ENCODE measurements at places on chromosomes 6 and 20.

DNA sequence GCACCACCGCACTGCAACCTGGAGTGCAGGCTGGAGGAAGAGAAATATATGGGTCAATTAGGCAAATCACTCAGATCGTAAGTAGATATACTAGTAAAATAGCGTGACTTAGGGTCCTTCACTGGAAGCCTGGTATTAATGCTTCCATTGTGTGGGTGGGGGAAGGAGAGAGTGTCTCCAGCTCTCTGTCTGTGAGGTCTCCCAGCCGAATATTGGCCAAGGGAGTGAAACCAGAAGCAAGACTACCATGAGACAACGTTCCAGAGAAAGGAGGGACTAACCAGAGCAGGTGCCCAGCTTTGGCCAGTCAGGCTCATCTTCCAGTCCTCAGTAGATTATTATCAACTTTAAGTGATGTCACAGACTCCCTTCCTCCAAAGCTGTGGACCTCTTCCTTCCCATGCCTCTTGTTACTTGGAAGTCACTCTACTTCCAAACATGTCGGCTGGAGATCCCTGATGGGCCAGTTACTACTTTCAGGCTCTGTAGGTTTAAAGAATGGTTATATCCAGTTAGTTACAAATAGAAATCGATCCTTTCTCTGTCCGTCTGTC lies 28.8 kb downstream of the MTHFD1L start:
- DNase-seq = no peak

- no peak for DNase-seq
Measured at GRCh38 chr6:169035385-169036240, 218.0 kb downstream of the THBS2 start.

DNA sequence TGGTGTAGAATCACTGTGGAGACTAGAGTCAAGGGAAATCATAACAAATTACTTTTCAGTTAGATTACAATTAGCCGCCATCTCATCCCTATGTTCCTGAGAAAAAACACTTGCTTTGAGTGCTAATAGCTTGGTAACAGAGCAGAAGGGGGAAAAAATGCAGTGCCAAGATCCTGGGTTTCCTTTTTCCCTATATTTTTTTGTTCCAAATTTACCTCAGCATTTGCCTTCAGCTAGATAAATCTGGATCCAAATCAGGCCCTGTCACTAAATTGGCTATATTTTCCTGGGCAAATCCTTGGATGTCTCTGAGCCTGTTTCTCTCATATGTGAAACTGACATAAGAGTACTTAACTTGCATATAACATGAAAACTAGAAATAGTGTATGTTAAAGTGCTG lies 86.0 kb downstream of the TENT5A start:
- no peak for DNase-seq

DNA sequence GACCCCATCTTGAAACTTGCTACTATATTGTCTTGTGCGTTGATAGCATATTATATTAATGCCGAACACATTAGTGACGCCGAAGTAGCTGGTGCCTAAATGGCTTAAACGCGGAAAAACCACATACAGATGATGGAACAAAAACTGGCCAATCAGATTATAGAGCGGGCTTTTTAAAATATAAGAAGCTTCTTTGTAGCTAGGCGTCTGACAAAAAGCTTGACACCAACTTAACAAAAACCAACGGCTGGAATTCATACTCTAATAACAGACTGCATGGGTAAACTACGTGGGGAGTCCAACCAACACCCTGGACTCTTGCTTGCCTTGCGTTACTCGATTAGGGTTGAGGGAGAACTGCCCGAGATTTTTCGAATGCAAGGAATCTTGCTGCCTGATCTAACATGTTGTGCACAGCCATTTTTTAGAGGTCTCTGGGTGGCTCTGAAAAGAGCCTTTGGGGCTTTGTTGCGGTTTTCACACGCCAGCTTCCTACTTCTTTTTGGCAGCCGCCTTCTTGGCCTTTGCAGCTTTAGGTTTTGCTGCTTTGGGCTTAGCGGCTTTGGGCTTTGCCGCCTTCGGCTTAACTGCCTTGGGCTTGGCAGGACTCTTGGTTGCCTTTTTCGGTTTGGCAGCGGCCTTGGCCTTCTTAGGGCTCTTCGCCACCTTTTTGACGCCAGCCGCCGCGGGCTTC lies 45.7 kb downstream of the OR2B2 start:
- peak; percentile 89 for DNase-seq

GRCh38 chr6:165769884-165770283 lies 106.8 kb upstream of the PDE10A start:
- DNase-seq = no peak

GRCh38 chr6:11605507-11605905 lies 68.0 kb downstream of the TMEM170B start:
- DNase-seq = no peak

GRCh38 chr20:54517241-54517975 lies 42.0 kb downstream of the DOK5 start:
- DNase-seq = no peak

DNA sequence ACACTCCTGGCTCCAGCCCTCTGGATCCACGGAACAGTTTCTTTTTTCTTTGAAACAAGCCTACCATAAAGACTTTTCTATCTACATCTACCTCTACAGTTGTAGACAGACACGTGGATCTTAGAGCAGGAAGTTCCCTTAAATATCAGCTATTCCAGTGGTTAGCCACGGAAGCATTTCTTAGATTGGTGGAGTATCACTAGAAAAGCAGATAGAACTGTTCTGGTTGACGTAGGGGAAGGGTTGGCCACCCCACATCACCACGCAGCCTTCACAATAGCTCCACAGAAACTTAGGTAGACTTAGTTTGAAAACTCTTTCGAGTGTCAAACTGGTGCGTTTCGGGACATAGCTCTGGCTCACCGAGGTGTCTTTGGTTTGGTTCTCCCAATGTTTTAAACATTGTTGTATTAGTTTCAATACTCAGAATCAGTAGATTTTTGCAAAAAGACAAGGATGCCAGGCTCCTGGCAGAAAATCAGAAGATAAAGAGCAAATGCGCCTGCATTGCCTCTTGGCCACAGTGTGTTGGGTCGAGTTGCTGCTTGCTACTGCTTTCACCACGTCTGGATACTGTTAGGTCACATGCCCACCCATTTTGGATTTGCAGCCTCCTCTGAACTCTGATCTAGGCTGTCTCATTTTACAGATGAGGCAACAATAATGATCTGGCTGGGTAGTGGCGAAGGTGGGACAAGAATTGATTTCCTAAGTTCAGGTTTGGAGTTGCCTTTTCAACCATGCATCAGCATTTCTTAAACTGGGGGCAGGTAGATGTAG lies 71.5 kb upstream of the DTNBP1 start:
- DNase-seq = no peak

GRCh38 chr6:141688916-141689315 lies 443.8 kb upstream of the GJE1 start:
- DNase-seq = no peak

GRCh38 chr20:62595491-62595890 lies 46.8 kb upstream of the SLCO4A1 start:
- peak; percentile 81 for DNase-seq

DNA sequence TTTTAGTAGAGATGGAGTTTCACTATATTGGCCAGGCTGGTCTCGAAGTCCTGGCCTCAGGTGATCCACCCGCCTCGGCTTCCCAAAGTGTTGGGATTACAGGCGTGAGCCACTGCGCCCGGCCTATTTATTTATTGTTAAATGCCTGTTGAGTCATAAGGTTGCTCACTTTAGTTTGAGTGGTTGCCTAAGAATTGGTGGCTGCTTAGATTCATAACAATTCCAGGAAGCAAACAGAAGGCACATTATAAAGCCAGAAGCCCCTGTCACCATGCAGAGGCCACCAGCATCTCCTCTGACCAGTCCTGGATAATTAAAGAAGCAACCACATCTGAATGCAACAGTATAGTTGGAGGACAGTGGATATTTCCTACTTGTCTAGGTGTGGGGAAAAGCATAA lies 24.0 kb upstream of the ARMH2 start:
- no peak for DNase-seq

GRCh38 chr20:50242548-50242862 lies 51.9 kb downstream of the CEBPB start:
- DNase-seq = no peak

GRCh38 chr6:131825946-131826345 lies 18.1 kb downstream of the ENPP1 start:
- DNase-seq = no peak

GRCh38 chr6:52050051-52050405 lies 37.4 kb downstream of the PKHD1 start:
- DNase-seq = no peak

- DNase-seq = no peak
Measured at GRCh38 chr6:110358553-110359160, 508 bp upstream of the METTL24 start.

DNA sequence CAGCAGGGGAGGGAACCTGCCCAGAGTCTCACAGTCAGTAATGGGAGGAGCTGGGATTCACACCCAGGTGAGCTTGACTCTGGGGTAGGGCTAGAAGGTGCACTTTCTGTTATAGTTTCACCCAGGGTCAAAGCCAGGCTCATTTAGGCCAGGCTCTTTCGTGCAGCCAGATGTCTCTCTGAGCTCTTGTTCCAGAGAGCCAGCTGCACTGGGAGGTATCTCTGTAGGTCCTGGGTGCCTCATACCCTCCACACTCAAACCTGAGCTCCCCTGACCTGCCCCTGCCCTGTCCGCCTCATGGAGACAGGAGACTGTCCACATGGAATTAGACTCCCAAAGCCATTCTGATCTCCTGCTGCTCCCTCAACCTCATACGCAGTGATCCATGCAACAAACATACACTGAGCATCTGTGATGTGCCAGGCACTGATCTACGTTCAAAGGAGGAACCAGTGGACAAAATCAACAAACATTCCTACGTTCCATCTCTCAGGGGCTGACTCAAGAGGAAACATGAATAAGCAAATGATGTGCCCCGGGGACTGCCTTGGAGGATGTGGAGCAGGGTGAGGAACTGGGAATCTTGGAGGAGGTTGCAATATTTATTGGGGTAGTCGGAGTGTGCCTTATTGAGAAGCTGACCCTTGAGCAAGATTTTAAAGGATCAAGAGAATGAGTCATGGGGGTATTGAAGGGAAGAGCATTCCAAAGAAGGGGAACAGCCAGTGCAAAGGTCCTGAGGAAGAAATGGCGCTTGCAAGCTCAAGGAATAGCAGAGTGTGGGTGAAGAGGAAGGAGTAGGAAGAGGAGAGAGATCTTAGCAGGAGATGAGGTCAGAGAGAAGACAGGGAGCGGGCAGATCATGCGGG lies 71.3 kb upstream of the TOX2 start:
- DNase-seq = peak; percentile 12

DNA sequence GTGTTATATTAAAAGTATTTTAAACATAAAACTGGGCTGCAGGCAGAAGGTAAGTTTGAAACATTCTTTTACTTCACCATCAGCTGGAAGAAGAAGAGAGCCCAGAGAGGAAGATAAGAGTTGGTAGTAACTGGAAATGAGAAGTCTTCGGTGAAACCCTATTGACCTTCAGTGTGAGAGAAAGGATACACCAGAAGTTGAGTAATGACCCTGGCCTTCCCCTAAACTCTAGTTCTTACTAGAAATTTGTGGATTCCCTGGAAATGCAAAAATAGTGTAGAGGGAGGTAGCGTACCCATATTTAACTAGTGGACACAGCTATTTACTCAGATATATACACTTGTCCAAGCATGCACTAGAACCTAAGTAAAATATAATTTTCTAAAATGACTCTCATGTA lies 8.0 kb upstream of the EPM2A start:
- DNase-seq = peak; percentile 45

GRCh38 chr6:113530769-113531168 lies 326.4 kb upstream of the MARCKS start:
- peak; percentile 43 for DNase-seq

GRCh38 chr6:108958900-108959770 lies 110.9 kb downstream of the ARMC2 start:
- DNase-seq = no peak

- DNase-seq = peak; percentile 64
Measured at GRCh38 chr6:28907394-28907793, 16.4 kb downstream of the TRIM27 start.

DNA sequence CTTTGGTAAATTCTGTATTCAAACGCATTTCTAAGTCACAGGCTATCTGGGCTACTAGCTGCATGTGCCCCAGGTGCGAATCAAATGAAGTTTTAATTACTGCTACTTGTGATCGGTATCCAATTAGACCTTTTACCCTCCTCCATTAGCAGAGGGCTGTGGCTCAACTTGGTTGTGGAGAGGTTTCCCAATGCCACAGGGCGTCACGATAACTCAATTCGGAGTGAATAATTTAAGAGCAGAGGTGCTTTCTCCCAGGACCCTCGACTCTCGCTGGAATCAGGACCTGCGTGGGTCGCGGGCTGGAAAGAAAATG lies 640 bp downstream of the SAYSD1 start:
- DNase-seq = no peak

DNA sequence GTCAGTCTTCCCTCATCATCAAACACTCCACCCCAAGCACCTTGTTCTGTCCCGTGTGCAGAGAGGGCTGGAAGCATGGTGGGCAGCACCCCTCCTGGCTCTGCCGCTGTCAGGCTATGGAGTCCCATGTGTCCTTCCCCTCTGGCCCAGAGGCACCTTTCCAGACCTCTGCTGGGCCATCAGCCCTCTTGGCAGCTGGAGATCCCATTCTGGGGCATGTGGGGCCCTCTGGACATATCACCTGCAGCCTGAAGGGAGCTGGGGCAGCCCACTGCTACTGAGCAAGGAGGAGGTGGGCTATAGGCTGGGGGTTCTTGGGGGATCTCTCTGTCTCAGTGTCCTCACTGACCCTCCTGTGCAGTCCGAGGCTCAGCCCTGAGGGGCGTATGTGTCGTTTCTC lies 42.2 kb downstream of the SUN5 start:
- DNase-seq = no peak

DNA sequence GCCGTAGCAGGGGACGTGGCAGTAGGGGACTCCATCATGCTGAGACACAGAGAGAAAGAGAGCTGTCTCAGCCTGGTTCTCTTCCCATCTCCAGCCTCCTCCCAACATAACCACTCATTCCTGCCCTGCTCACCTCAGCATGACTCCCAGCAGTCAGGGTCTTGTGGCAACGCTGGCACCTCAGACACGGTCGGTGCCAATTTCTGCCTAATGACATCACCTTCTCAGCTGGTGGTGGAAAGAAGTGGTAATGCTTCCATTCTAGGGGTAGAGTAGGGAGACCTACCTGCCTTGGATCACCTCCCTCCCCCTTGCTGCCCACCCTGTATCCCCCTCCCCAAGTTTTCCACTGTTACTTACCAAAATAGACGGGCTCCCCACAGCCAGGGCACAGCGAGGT lies 2.5 kb downstream of the CRIP3 start:
- no peak for DNase-seq

DNA sequence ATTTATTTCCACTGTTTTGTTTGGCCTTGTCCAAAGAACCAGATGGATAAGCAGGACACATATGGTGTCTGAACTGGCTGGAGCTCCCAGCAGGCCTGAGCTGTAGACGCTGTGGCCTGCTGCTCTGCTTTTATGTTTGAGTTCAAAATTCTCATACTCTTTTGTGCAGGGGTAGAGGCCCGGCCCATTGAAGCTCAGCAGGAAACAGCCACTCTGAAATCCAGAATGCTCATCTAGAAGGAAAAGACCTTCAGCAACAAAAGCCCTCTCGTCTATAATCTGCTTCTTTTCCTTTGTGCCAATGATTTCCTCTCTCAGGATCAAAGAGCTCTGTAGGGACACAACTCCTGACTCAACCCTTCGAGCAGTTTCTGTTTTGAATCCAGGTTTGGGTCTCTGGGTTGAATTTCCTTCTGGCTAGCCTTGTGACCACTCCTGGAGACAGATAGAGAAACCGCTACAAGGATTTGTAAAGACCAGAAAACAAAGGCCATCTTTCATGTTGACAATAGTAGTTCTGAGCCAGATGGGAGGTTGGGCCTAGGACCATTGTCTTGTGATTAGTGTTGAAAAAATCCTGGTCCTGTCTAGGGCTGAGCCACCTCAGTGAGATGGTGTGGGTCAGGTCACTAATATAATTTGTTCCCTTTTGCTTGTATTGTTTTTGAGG lies 446.7 kb downstream of the BCKDHB start:
- DNase-seq = no peak

- no peak for DNase-seq
Measured at GRCh38 chr6:29146179-29146578, 24.5 kb upstream of the OR2J2 start.

Measured in suppressor macrophage treated with lipopolysaccharide for 1 hour (primary cell).